ENCODE measurements at places on chromosomes 12 and 14.
A peak's percentile ranks its signal among the peaks of the same experiment; 100 is the strongest.

GRCh38 chr14:100629098-100629497 is 41.9 kb upstream of the BEGAIN start:
- no peak for DNase-seq

DNA sequence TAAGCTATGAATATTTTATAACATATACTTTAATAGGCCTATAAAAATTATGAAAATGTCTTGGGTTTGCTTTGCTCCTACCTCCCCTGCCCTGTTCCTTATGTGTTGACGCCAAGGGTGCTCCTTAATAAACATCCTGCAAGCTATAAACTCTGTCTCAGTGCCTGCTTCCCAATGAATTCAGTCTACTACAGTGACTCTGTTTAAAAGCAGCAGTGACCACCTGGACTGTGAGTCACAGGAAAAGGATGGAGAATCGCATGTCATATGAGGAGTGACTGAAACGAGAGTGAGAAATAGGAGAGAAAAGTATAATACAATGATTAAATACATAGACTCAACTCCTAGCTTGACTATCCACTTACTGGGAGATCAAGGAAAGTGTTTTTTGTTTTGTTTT is 41.1 kb upstream of the CFAP54 start:
- no peak for DNase-seq

DNA sequence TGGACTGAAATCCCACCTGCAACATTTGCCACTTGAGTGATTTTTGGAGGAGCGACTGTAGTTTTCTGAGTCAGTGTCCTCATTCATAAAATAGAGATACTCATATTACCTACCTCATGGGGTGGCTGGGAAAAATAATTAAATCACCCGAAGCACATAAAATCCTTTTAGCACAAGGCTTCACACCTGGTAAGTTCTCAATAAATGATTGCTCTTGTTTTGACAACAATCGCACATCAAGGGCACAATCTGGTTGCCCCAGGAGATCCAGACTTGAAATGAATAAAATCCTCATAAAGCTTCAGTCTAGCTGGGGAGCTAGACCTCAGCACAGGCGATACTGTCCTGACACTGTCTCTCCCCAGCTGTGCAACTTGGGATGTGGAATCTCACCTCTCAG is 76.0 kb upstream of the CCDC60 start:
- DNase-seq: no peak

GRCh38 chr12:104303538-104304151 is at the start of gene EID3:
EID3 (plus strand) TSS chr12:104303739; CDS start chr12:104303935, 196 bp downstream.
- peak; percentile 79 for DNase-seq

DNA sequence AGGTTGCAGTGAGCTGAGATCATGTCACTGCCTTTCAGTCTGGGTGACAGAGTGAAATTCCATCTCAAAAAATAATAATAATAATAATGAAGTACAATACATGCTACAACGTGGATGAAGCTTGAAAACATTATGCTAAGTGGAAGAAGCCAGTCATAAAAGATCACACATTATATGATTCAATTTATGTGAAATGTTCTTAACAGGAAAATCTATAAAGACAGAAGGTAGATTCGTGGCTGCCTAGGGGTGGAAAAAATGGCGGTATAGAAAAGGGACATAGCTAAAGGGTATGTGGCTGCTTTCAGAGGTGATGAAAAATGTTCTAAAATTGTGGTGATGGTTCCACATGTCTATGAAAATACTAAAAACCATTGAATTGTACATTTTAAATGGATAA is 41.0 kb upstream of the AMIGO2 start:
- no peak for DNase-seq

DNA sequence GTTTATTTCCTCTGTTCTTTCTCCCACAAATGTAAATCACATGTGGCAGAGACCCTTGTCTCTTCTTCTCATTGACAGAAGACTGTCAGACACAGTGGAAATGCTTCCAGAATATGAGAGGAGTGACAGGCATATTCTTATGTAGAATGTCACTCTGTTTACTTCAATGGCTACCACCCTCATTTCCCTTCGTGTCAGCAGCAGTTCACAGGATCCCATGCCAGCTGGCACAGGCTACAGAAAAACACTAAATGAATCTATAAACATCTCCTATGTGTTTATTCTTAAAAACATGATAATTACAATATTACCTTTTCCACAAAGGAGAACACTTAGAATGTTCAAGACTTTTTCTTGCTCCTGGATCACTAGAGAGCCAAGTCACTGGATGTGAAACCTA is 183.8 kb upstream of the CNTN1 start:
- DNase-seq: no peak

- peak; percentile 56 for DNase-seq
These were observed 506 bp upstream of the NAP1L1 start for GRCh38 chr12:76084863-76085519.

DNA sequence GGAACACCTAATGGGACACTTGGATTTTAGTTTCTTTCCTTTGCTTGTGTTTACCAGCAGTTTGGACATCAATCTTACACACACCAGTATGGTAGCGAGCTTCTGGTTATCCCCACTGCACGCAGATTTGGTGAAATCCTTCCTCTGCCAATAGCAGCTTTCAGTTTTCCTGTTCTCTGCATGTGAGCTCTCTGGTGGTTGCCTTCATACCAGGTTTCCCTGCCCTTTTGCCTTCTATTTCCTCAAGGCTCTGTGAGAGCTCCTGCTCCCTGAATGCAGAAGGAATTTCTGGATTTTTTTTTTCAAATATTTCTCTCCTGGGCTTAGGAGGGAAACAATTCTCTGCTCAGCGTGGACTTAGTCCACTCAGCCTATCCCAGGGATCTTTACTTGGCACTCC is 93.0 kb upstream of the CCDC91 start:
- no peak for DNase-seq

GRCh38 chr14:96318836-96319235 is 44.3 kb downstream of the ATG2B start:
- DNase-seq: no peak

DNA sequence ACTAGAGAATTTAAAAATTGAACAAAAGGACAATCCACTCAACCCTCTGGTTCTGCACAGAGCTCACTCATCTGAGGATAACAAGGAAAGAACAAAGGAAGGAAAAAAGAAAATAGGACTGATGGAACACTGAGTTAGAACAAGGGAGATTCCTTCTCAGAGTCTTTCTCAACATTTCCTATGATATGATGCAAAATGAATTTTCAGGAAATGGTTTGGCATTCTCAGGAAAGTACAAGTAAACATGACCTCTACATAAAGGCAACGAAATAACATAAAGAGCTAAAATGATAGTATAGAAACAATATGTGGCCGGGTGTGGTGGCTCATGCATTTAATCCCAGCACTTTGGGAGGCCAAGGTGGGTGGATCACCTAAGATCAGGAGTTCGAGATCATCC is 135.8 kb downstream of the ITPR2 start:
- DNase-seq: no peak

- no peak for DNase-seq
These were observed 50.8 kb downstream of the TSHR start for GRCh38 chr14:81006266-81006665.

GRCh38 chr12:76879710-76880518 is 1.1 kb upstream of the CSRP2 start:
- no peak for DNase-seq

GRCh38 chr12:92385296-92385695 is 239.7 kb upstream of the BTG1 start:
- DNase-seq: no peak

- no peak for DNase-seq
These were observed 2.1 kb downstream of the NFATC4 start for GRCh38 chr14:24369907-24370687.

- DNase-seq: no peak
These were observed 31.2 kb downstream of the FIGNL2 start for GRCh38 chr12:51817027-51817953.

DNA sequence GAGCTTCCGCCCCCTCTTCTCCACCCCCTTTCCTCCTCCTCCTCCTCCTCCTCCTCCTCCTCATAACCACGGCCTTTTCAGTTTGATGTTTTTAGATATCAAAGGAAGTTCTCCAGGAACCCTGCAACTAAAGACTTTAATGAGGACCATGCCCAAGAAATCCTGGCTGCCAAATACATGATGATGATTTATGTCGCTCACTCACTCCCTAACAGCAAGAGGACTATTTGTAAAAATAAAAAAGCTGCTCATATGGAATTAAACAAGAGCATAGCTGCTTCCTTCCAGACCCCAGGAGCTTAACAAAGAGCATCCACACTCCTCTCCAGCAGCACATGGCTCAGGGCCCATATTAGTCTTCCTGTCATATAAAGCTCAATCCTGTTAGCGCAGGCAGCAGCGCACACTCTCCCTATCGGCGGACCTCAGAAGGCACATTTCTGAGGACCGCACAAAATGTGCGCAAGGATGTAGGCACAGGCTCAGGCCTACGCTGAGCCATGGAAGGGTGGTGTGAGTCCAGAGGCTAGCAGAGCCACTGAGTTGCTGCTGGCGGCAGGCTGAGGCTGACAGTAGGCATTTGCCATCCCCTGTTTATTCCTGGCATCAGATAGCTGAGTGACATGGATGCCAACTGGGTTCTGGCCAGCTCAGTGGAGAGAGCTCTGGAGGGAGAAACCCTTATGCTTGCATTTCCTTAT is 232.8 kb downstream of the MSRB3 start:
- DNase-seq: no peak

GRCh38 chr12:124433147-124433874 is 134.1 kb downstream of the NCOR2 start:
- DNase-seq: no peak

DNA sequence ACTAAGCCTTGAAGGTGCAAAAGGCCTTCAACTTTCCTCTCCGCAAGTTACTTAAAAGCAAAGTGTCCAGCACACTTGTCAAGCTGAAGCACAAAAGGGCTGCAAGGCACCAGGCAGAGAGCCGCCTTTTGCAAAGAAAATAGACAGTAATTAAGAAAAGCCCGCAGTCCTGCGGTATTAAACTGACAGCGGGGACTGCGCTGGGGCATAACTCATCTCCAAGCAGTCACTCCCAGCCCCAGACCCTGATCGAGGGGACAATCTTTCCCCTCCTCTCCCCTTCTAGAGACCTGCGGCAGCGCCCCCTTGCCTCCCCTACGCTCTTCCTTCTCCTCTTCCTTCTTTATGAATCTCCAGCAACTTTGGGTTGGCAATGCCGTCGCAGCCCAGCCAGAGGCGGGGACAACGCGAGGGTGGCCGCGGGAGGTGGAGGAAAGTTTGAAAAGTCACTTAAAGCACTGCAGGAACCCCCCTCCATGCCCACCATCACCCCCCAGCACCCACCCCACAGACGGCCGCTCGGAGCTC is 200.9 kb upstream of the CAND1 start:
- DNase-seq: no peak

DNA sequence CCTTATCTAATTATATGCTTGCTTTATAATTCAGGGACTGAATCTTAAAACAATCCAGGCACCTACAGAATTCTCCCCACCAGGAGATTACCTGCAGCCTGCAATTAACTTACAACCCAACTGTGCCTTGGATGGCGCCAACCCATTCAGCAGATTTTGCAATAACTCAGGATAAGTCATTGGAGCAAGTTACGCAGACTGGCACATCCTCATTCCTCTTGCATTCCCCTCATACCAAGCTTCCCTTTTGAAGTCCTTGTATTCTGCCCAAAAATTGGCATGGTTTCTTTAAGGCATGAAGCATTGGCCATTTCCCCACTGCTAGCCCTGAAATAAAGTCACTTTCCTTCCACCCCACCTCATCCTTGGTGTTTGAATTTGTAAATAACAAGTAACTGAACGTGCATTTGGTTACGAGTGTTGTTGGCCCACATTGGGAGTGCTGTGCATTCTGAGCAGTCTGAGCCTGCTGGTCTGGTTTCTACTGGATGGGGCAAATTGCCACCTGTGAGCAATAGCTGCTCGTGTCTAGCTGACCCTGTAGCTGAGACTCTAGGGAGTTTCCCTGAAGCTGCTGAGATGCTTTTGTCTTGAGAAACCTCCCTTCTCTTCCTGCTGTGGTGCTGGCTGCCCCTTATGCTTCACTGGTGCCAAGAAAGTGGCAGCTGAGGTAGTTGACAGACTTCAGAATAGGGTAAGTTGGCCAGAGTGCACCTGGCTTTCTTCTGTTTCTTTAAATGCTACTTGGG is 99.2 kb upstream of the SCAF11 start:
- no peak for DNase-seq

DNA sequence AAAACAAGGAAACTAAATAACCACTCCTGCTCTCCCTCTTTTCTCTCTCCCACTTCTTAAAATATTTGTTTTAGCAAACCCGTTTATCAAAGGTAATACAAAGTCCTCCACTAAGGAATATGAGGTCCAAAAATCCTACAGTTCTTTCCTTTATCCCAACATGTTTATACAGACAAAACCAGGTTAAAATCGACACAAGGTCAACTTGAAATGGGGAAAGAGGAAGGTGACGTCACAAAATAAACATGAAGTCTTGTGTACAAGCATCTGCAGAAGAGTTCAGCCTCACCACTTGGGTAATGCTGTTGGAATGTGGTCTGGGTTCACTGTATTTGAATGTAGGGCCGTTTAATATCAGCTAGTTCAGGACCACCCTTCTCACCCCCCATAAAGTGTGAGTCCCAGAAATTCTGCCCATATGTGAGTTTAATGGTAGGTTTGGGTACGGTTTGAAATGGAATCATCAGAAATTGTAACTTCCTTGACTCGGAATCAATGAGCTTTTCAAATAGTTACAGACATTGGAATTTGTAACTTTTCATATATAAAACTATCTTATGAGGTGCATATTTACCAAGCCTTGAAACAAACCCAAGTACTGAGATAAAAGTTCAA is 120.0 kb upstream of the SLC38A2 start:
- DNase-seq: no peak

- no peak for DNase-seq
These were observed 133.8 kb downstream of the SAMD4A start for GRCh38 chr14:54700717-54701116.

Measured in effector CD8-positive, alpha-beta T cell (primary cell).